ENCODE measurements at places on chromosomes 2 and 18.

DNA sequence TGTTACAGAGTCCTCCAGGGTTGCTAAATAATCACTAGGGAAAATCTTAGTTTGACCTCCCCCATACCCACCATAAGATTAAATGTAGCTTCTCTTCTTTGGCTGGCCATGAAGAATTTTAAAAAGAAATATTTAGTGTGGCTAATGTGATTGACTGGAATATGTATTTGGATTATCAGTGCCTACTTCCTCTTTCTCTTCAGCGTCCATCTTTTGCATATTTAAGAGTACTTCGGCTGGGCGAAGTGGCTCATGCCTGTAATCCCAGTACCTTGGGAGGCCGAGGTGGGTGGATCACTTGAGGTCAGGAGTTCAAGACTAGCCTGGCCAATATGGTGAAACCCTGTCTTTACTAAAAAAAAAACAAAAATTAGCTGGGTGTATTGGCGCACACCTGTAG lies 28.8 kb downstream of the ADAM23 start:
- DNase-seq = no peak

GRCh38 chr2:207914716-207915115 lies 110.6 kb downstream of the PLEKHM3 start:
- no peak for DNase-seq

GRCh38 chr18:69894467-69894866 lies 53.2 kb downstream of the CD226 start:
- DNase-seq = no peak

DNA sequence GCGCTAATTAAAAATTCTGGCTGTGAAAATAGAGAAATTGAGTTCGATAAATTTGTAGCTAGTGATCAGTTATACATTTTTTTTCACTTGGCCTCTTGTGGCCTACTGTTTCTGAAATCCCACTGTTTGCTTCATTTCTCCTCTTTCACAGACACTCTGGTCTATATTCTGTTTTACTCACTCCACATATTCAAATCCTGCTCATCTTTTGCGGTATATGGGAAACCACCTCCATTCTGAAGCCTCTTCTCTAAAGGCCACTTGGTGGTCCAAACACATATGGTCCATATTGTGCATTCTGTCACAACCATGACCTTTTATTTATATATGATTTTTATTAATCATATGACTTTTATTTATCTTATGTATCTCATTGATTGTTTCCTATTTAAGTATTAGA lies 67.0 kb downstream of the MYO1B start:
- no peak for DNase-seq

DNA sequence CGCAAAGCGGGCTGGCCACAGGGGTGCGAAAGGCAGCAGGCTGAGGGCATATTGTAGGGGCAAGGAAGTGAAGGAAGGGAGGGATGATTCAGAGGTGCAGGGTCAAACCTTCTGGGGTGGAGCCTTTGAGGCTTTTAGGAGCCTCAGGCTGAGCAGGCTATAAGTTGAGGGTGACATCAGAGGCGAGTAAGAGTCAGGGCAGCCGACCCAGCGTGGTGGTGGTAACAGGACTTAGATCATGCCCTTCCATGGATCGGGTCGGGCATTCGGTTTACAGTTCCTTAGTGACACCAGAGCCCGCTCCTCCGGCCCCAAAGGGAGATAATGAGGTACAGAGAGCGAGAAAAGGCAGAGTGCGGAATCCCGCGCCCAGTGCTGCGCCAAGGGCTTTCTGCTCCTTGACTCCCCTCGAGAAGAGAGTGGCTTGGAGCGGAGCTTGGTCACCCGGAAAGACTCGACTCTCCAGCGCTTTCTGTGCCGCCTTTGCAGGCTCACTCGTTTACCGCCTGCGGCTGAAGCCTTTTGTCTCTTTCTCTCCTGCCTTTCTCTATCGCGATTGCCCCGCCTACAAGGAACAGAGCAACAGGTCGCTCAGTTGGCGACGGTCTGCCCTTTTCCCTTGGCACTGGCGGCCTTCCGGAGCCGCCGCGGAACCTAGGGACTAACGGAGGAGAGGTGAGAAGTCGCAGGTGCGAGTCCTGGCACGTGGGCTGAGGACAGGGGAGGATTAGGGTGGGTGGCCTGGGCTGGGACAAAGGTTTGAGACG lies 720 bp downstream of the LBX2 start:
- DNase-seq = peak; percentile 14

DNA sequence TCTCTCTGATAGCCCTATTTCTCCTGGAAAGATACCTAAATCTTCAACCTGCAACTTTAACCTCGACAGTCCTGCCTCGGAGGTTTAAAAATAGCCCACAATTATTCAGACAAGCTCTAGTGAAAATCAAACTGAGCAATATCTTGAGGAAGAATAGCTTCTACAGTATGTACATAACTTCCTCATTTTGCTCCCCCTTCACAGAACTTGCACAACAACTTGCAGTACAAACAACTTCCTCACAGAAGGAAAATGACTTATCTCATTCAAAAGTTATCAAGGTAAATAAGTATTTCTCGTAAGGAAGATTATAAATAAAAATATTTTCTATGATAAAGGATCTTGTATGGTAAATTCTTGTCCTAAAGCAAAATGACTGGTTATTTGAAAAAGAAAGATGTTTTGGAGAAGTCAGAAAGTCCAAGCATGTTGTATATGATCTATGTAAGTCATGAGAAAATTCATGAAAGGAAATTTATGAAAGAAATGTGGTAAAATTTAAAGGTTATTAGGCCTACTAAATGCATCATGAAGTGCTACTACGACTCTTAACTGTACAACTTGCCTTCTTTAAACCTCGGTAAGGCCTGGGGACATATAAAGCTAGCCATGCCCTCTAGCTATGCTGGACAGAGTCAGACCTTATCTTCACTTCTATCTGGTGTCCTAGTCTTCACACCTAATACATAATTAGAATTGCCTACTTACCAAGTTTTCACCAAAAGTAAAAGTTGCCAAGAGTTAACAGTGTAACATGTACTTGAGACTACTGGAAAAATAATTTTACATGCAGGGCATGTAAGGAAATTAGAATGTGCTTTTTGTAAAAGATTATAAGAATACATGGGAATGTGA lies 394.5 kb downstream of the DLGAP1 start:
- DNase-seq = no peak

- DNase-seq = no peak
These were observed 694.9 kb downstream of the KCNJ3 start for GRCh38 chr2:155393406-155393805.

- peak; percentile 10 for DNase-seq
These were observed 33.7 kb downstream of the MREG start for GRCh38 chr2:215979620-215980019.

Data from CD4-positive, alpha-beta memory T cell (primary cell).